ENCODE measurements at places on chromosomes 16 and 17.

DNA sequence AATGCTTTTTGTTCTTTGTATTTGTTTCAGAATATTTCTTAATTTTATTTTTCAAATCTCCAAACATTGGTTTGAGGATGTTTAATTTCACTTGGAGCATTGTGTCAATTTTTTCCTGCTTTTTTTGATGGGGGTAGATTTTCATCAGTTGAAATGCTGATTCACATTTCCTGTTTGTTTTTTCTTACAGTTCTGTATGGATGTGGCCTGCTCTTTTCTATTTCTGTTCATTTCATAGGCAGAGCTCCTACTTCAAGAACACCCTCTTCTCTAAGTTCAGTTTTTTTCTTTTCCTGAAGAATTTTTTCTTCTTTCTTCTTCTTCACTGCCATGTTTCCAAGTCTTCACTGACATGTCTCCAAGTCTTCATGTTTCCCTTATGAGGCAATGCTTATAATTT is 8.8 kb downstream of the MBTD1 start:
- DNase-seq: no peak

DNA sequence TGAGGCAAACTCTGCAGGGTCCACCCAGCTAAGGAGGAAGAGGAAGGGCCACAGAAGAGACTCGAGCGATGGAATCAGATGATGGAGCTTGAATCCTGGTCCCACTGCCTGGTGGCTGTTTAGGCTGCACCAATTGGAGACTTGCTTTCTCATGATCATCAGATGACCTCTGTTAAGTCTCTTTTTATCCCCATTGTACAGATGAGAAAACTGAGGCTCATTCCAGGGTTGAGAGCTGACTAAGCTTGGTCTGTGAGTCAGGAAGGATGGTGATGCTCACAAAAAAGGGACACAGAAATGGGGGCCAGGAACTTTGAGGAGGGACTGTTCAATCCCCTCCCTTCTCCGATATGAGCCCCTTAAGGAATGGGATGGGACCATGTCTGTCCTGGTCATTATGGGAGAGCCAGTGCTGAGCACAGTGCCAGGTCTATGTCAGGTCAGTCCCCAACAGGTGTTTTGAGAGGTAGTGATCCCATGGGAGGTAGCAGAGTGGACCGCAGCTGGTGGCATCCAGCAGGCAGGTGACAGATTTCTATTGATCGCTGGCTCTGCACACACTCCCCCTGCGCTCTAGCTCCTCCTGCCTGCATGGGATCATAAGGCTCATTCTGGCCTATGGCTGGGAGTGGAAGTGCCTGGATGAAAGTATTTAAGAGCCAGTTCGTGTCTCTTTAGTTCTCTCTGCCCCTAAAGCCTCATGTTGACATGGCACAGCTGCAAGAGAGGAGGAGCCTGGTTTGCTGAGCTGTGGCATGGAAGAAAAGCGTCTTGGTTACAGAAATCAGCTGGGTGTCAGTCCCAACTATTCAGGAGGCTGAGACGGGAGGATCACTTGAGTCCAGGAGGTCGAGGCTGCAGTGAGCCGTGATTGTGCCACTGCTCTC is 27.2 kb downstream of the SNX20 start:
- peak; percentile 51 for DNase-seq

DNA sequence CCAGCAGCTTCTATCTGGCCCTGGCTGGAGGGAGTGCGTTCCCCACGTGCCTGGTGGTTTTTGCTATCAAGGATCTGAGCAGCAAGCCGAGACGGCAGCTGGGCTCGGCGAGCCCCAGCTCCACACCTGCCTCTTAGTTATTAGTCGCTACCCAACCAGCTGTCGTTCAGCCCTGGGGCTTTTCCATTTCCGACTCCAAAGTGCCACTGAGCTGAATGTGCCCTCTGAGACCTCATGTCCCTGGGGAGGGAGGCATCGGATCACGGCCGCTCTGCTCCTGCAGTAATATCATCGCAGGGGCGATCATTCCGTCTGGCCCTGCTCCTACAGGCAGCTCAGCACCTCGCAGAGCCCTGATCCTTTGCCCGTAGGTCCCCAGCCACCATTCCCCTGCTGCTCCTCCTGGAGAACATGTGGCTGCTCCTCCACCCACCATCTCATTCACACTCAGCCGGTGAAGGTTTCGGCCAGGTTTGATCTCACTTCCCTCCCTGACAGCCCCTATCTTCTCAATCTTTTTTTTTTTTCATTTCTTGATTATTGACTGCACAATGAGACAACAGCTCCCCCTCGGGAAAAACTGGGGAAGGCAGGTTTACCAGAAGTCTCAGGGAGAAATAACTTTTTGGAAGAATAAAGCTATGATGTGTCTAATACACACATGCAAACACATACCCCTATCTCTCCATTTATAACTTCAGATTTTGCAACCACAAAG is 86.7 kb downstream of the ZFHX3 start:
- peak; percentile 98 for DNase-seq

- DNase-seq: no peak
These were observed 223.3 kb upstream of the SALL1 start for GRCh38 chr16:51374346-51374745.

DNA sequence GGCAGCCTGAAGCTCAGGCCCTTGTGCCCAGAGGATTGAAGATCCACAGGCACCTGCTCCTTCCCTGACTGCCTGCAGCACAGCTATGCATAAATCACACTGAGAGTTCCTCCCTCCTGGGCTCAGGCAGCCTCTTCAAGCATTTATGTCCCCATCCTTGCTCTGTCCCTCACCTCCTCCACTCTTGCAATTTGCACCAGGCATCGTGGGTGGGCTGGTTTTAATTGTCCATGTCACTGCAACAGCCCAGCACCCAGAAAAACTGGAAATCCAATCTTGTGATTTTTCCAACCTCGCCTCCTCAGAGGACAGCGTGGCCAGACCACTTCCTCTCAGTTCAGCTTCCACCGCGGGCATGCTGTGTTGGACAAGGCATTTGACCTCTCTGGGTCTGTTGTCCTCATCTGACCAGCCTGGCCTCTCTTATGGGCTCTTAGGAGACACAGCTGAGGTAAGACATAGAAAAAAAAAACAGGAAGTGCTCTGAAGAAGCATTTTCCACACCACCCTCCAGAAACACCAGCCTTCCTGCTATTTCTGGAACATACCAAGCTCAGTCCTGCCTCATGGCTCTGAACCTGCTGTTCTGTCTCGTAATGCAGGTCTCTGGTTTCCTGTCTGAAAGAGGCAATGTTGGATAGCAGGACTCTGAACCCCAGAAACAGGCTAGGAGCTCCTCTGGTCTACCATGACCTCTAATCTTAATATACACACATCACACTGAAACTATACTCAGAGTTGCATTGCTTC is 8.3 kb downstream of the TMEM114 start:
- no peak for DNase-seq

DNA sequence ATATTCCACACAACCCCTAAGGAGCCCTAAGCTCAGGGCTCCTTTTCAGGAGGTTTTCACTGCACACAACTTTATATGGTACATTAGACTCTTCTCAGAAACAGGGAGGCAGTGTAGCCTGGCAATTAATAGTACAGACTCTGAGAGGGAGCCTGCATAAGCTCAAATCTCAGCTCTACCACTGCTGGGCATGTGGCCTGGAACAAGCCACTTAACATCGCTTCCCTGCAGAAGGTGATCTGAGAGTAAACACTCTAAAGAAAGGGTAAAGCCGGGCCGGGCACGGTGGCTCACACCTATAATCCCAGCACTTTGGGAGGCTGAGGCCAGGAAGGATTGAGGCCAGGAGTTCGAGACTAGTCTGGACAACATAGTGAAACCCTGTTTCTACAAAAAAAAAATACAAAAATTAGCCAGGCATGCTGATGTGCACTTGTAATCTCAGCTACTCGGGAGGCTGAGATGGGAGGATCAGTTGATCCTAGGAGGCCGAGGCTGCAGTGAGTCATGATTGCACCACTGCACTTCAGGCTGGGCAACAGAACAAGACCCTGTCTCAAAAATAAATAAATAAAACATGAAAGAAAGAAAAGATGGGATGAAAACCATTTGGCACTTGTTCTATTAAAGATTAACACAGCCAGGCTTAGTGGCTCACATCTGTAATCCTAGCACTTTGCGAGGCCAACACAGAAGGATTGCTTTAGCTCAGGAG is 70.7 kb upstream of the DNAJA2 start:
- no peak for DNase-seq

DNA sequence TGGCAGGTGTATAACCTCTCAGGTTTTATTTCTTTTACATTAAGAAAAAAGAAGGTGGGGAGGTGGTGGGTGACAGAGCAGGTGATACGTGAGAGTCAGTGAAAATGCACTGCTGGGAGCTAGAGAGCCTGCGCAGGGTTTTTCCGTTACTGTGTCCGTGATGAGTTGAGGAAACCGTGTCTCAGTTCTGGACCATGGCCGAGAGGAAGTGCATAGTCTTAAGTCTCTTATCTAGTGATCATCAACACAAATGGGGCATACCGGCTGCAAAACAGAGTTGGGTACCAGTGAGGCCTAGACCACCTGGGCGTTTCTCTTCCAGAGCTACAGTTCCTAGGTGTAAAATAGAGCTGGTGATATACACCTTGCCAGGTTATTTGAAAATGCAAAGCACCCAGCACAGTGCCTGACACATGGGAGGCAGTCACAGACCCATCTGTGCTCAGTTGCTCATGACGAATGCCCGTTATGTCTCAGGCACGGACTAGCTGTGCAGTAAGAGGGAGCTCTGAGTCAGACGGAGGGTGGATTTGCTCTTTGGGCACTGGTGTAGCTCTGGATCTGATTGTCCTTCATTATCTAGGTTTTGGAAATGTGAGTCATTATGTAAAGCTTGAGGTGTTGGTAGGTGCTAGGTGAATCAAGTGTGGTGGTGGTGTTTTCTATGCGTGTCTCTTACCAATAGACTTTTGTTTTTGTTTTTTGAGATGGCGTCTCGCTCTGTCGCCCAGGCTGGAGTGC is 60.9 kb downstream of the RPTOR start:
- DNase-seq: no peak

GRCh38 chr17:39755554-39756379 is 18.0 kb downstream of the GRB7 start:
- DNase-seq: no peak

GRCh38 chr16:7246578-7246977 is 86.1 kb upstream of the RBFOX1 start:
- no peak for DNase-seq

DNA sequence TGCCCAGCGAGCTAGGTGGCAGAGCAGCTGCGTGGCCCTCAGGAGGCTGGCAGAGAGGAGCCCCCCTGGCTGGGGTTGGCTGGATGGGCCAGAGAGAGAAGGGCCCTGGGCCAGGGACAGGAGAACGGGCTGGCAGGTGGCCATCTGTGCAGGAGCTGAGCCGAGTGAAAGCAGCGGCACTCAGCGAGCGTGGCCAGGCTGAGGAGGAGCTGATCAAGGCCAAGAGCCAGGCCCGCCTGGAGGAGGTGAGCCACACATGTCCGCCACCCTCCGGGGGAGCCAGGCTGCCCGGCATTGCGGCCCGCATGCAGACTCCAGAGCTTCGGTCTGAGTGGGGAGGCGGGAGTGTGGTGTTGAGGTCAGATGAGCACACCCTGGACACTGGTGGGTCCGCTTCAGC is 2.1 kb upstream of the RAC3 start:
- DNase-seq: no peak

- no peak for DNase-seq
These were observed 5.8 kb downstream of the NLGN2 start for GRCh38 chr17:7413346-7413985.

DNA sequence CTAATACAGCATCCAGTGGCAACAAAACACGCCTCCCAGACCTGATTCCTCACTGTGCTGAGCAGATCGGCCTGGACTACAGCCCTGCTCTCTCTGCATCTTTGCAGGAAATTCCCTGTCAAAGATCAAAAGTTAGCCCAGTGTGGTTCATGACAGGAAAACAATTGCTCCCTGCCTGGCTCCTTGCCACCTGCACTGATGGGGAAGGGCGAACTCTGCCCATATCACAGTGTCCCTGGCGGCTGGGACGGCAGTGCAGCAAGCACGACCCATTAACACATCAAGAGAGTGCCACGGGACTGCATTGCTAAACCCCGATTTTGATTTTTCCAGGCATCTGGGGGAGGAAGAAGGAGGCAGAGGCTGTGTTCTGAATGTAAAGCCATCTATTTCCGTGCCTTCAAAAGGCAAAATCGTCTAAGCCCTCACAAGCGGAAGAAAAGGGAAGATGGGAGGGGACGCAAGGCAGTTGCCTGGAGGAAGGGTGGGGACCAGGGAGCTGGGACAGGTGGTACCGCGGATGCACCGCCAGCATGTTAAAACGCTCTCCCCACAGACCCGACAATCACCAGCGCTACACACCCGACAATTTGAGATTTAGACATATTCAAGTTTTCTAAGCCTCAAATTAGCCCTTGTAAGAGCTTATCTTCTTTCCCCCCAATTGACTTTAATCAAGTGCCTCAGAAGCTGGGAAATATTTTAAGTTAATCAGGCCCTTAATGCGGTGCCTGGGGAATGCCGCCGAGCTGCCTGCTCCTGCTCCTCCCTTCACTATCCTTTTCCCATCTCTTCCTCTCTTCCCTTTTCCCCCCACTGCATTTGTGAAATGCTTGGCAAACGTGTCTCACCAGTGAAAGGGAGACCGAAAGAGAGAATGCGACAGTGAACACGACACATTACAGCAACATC is 238.8 kb upstream of the CDH5 start:
- peak; percentile 90 for DNase-seq

DNA sequence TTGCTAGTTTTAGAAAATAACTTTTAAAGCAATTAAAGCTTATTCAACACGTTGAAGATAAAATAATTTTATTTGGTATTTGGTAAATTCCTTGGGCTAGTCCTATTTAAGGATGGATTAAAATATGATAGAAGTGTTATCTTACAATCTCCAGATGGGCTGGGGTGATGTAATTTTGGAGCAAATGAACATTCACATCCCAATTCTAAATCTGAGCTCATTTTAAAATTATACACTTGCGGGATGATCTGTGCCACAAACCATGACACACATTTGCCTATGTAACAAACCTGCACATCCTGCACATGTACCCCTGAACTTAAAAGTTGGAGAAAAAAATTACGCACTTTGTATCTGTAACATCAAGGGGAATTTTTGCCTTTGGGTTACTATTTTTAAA is 31.5 kb downstream of the NLK start:
- no peak for DNase-seq

- DNase-seq: no peak
These were observed at the start of gene PIK3R6 for GRCh38 chr17:8867361-8867981. TSS of gene PIK3R6 (minus strand) at chr17:8867674. CDS start at chr17:8849794, 17,880 bp downstream.

DNA sequence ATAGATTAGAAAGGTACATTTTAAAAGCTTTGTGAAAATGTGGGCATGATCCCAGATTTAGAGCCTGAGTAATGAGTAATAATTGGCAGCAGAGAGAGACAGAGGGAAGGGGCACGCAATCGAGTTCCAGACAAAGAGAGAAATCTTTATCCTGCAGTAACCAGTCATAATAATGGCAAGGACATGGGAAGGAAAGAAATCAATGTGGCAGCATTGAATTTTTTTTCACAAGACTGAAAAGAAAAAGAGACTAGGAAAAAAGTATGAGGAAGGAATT is 790.8 kb upstream of the SOX9 start:
- no peak for DNase-seq

- no peak for DNase-seq
These were observed 4.4 kb upstream of the HEATR3 start for GRCh38 chr16:50061326-50061725.

DNA sequence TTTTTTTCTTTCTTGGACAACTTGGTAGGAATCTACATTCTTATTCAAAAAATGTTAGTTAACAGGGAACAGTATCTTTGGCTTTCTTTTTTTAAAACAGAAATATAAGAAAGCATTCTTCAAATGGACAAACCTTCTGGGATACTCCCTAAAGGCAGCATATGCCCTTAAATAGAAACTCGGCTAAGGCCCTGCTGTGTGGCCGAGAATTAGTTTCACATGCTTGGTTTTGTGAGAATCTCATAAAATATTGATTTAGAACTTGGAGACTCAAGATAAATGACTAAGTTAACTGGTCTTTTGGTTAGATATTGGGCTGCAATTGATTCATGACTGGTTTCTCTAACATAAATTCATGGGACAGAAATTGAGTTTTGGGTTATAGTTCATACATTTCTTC is 359.9 kb upstream of the XYLT1 start:
- no peak for DNase-seq

Data from NCI-H524 treated with DMSO at 0.1 percent for 48 hours (cell line).